ENCODE measurements at places on chromosomes 1 and 21. TPM values are rescaled to one million over a fixed set of nuclear protein-coding genes. Genes with fewer than 3 reads are reported as not detected.

DNA sequence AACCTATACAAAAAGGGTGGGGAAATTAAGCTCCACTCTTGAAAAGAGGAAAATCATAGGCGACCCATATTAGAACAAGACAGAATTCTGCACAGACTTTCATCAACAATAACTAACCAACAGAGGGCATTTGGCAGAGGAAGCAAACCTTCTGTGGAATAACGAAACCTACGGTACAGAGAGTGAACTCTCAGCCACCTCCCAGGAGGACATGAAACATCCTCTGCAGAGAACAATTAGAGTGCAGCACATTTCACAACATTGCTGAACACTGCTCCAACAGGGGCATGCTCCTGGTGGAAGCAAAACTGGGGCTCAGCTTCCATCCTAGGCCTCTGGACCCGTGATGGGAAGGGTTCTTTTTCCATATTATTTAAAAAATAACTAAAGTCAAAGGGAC, 110.9 kb downstream of the KCNJ15 start:
- no peak overlapping the region for H3K4me3 ChIP-seq
- DNase-seq, result no peak
- no peaks in the 10 kb centered on the region for H3K4me1 ChIP-seq
- H3K27ac ChIP-seq, result no peak overlapping the region
- peaks cover 3% of the 10 kb centered on the region for H3K27me3 ChIP-seq

DNA sequence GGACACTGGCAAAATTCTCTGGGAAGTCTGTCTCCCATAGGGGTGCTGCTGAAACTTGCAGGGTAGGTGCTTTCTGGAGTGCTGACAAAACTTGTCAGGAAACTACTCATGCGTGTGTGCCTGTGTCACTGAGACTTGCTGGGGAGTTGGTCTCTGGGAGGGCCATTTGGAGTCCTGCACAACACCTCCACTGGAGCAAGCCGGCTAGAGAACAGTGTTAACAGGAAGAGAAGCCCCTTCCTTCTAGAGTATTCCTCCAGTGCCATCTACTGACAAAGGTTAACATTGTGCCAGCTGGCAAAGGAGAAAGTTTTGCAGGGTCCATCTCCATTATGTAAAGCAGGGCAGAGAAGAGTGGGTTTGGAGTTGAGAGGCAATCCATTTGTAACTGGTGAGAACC, 30.0 kb downstream of the ZMYM4 start:
- no peak for DNase-seq
- no peak overlapping the region for H3K27ac ChIP-seq
- peaks cover 2% of the 10 kb centered on the region for H3K27me3 ChIP-seq
- H3K4me3 ChIP-seq, result no peak overlapping the region

DNA sequence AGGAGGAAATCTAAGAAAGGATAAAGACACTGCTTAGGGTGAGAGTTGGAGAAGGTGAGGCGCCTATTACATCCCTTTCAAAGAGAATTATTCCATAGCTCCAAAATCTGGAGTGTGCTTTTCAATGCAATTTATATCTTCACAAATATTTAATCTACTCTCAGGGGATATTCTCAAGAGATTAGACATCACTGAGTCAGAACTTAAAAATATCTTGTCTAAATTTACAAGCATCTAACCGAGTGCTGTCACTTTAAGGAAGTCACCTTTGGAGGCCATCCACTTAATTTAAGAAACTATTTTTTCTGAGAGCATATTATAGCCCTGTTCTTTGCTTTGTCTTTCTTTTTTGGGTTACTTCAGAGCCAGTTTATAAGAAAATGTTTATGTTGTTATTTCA, 134.6 kb downstream of the TNFSF18 start:
- no peak for DNase-seq
- no peaks in the 10 kb centered on the region for H3K4me1 ChIP-seq
- no peaks in the 10 kb centered on the region for H3K27me3 ChIP-seq
- peaks cover 9% of the 10 kb centered on the region for H3K36me3 ChIP-seq
- no peak overlapping the region for H3K4me3 ChIP-seq
- no peak overlapping the region for H3K27ac ChIP-seq

DNA sequence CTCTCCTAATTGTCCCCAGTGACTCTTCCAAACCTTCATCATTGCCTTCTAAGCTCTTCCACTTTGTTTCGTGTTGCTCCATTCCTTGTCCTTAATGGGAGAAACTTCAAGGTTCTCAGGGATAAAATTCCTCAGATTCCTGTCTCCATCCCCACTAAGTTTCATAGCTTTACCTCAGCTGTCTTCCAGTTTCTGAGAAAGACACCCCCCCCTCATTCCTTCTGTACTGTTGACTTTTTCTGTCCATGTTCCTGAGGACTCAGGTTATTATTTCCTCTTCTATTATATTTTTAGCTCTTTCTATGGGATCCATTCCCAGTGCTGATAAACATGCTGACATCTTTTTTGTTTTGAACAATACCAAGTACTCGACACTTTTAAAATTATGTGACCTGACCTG, 215.3 kb upstream of the PTGFR start:
- DNase-seq, result no peak
- no peaks in the 10 kb centered on the region for H3K4me1 ChIP-seq
- no peak overlapping the region for H3K4me3 ChIP-seq
- no peaks in the 10 kb centered on the region for H3K27me3 ChIP-seq
- no peaks in the 10 kb centered on the region for H3K36me3 ChIP-seq

DNA sequence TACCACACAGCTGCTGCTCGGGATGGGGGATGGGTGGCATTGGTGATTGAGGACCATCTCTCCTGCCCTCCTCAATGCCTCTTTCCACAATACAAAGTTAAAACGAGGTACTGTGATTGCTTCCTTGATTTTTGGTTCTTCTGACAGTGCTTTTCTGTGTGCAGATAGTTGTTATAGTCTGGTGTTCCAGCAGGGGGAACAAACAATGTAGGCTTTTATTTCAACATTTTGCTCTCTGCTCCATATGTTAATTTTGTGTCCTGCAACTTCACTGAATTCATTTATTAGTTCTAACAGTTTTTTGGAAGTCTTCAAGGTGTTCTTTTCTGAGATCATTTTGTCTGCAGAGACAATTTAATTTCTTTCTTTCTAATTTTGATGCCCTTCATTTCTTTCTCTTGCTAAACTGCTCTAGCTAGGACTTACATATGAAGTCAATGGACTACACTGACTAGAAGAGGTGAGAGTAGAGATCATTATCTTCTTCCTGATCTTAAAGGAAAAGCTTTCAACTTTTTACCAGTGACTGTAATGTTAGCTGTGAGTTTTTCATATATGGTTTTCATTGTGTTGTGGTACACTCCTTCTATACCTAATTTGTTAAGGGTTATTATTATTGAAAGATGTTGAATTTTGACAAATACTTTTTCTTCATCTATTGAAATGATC, 45.4 kb downstream of the TNFSF18 start:
- no peak overlapping the region for H3K4me3 ChIP-seq
- H3K27ac ChIP-seq, result no peak overlapping the region
- H3K36me3 ChIP-seq, result no peaks in the 10 kb centered on the region
- peaks cover 6% of the 10 kb centered on the region for H3K4me1 ChIP-seq
- H3K27me3 ChIP-seq, result no peaks in the 10 kb centered on the region

GRCh38 chr1:145982010-145982723, 14.2 kb downstream of the TXNIP start:
- H3K36me3 ChIP-seq, result no peaks in the 10 kb centered on the region
- H3K4me1 ChIP-seq, result peaks cover 22% of the 10 kb centered on the region
- H3K4me3 ChIP-seq, result no peak overlapping the region

DNA sequence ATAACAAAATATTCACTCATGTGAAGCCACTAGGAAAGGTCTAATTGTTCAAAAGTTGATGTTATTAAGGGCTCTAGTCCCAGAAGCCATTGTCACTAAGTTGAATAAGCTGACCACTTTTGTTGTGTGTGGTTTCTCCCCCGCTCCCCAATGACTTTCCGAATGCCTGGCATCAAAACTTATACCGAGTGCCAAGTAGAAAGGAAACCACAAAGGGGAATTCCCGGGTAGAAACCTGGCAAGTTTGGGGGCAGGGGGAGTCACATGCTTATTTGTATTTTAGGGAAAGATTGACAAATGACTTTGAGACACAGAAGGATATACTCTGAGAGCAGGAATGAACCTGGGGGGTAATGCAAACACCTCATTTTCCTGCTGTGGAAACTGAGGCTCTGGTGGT, 154.1 kb downstream of the TGFBR3 start:
- no peaks in the 10 kb centered on the region for H3K36me3 ChIP-seq
- H3K27ac ChIP-seq, result no peak overlapping the region
- H3K27me3 ChIP-seq, result no peaks in the 10 kb centered on the region
- no peak for DNase-seq

- DNase-seq, result no peak
- H3K4me1 ChIP-seq, result no peaks in the 10 kb centered on the region
- no peak overlapping the region for H3K27ac ChIP-seq
These were observed 6.6 kb downstream of the PAPPA2 start for GRCh38 chr1:176469450-176470010.

- H3K4me3 ChIP-seq, result no peak overlapping the region
- peaks cover 4% of the 10 kb centered on the region for H3K36me3 ChIP-seq
- H3K4me1 ChIP-seq, result peaks cover 2% of the 10 kb centered on the region
These were observed 3.7 kb upstream of the SHISAL2A start for GRCh38 chr1:52629325-52629643.

DNA sequence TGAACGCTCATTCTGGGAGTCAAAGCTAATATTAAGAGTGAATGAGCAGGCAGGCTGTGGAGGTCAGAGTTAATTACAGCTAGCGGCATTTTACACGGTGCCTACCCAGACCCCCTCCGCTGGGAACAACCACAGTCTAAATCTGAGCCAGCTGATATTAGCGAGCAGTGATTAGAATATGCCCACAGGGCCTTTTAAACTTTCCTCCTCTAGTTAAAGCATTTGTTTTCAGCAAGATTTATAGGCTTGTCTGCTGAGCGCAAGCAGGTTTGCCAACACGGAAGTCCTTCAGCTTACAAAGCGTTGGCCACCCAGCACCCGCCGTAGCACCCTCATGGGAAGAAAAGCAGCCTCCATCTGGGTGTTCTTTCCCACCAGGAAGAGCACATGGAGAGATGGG, 72.1 kb downstream of the LMX1A start:
- no peak overlapping the region for H3K4me3 ChIP-seq
- H3K36me3 ChIP-seq, result no peaks in the 10 kb centered on the region
- peaks cover 17% of the 10 kb centered on the region for H3K27me3 ChIP-seq
- no peak for DNase-seq
- no peak overlapping the region for H3K27ac ChIP-seq
- peaks cover 26% of the 10 kb centered on the region for H3K4me1 ChIP-seq

GRCh38 chr1:150560011-150560438, 10.8 kb downstream of the ADAMTSL4 start:
- H3K4me3 ChIP-seq, result peak overlapping the region; percentile 34
- H3K27me3 ChIP-seq, result peaks cover 13% of the 10 kb centered on the region
- no peak overlapping the region for H3K27ac ChIP-seq
- peaks cover 27% of the 10 kb centered on the region for H3K4me1 ChIP-seq

DNA sequence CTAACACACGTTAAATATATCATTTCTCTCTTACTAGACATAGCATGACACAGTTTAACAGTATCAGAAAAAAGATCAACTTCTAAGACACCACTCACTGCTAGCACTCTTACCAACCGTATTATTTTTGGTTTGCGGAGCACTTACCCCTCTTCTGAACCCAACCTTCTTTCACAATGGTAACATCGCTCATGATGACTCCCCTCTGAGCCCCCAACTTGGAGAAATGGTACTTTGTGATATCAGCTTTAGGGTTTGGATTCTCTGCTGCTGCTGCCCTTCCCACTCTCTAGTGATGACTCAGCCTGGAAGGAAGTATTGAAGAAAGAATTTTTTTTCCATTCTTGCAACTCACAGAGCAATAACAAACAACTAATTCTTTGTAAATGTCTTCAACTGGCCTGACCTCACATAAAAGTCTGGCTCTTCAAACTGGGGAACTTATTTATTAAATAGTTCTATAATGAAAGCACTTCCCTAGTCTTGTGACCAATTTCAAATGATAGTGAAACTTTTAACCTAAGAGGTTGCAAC, 7.0 kb downstream of the AKT3 start:
- no peak overlapping the region for H3K4me3 ChIP-seq
- H3K4me1 ChIP-seq, result peaks cover 6% of the 10 kb centered on the region
- no peak for DNase-seq
- H3K27ac ChIP-seq, result no peak overlapping the region
- H3K27me3 ChIP-seq, result no peaks in the 10 kb centered on the region

- H3K27me3 ChIP-seq, result peaks cover 2% of the 10 kb centered on the region
- no peak overlapping the region for H3K27ac ChIP-seq
- peaks cover 14% of the 10 kb centered on the region for H3K36me3 ChIP-seq
- DNase-seq, result no peak
- H3K4me3 ChIP-seq, result no peak overlapping the region
- H3K4me1 ChIP-seq, result peaks cover 6% of the 10 kb centered on the region
These were observed 151.8 kb upstream of the B3GALT2 start for GRCh38 chr1:193338194-193338593.

DNA sequence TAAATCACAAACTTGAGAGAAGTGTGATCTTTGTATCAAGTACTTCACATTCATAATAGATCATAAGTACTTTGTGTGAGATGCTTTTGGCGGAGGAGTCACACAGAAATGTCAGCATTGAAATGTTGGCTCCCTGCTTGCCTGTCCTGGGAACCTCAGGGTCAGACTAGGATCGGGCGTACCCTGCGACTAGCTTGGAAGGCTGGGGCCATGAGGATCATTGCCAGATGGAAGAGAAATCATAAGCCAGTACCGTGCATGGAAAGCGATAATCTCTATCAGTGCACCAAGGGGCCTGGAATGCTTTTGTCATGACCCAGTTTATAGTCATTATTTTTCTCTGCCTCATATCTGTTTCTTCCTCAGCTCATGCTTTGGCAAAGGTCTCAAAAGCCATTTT, 35.5 kb downstream of the MTR start:
- no peak for DNase-seq
- no peaks in the 10 kb centered on the region for H3K27me3 ChIP-seq
- H3K4me1 ChIP-seq, result no peaks in the 10 kb centered on the region
- H3K36me3 ChIP-seq, result no peaks in the 10 kb centered on the region
- no peak overlapping the region for H3K27ac ChIP-seq

- H3K27ac ChIP-seq, result no peak overlapping the region
- H3K4me3 ChIP-seq, result no peak overlapping the region
- DNase-seq, result no peak
These were observed 68.0 kb downstream of the FAAP20 start for GRCh38 chr1:2126331-2127186.

GRCh38 chr1:60866917-60867531, 215.3 kb upstream of the NFIA start:
- H3K27me3 ChIP-seq, result no peaks in the 10 kb centered on the region
- no peak overlapping the region for H3K4me3 ChIP-seq
- DNase-seq, result no peak

DNA sequence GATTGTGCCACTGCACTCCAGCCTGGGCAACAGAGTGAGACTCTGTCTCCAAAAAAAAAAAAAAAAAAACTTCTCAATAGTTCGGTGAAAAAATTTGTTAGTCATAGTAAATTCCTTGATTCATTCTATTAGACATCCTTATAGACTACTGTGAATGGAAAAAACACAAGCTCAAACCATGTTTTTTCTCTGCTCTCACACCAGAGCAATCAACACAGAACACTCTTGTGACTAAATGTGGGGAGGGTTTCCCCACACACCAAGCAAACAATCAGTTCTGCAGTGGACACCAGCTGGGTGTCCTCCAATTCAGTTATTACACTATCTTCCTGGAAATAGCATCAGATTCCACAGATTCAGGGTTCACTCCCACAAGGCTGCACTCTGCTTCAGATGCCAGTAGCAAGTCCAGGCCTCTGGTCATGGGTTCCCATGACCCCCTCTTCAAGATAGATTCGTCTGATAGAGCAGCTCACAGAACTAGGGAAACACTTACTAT, 69.1 kb upstream of the TEKT2 start:
- H3K4me1 ChIP-seq, result no peaks in the 10 kb centered on the region
- H3K27ac ChIP-seq, result no peak overlapping the region
- no peak for DNase-seq
- H3K4me3 ChIP-seq, result no peak overlapping the region

The ENAH gene
- 265 TPM for total RNA-seq

The PEAR1 gene
- total RNA-seq, result 1.2 TPM

The OR2T5 gene
- total RNA-seq, result not detected

The PODN gene
- 3.1 TPM for total RNA-seq

The SLC35F3 gene
- total RNA-seq, result 0.98 TPM

The AGT gene
- total RNA-seq, result 6.3 TPM
